CD8-positive, alpha-beta T cell (primary cell): ENCODE measurements at places on chromosomes 4 and X.

DNA sequence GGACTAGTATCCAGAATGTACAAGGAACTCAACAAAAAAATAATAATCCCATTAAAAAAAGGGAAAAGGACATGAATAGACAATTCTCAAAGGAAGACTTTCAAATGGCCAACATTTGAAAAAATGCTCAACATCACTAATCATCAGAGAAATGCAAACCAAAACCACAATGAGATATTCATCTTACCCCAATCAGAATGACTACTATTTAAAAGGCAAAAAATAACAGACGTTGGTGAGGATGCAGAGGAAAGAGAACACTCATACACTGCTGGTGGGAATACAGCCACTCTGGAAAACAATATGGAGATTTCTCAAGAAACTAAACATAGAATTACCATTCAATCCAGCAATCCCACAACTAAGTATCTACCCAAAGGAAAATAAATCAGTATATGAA is 133.1 kb downstream of the KDR start:
- no peak for DNase-seq

GRCh38 chrX:38985375-38985774 is 184.1 kb downstream of the MID1IP1 start:
- no peak for DNase-seq

DNA sequence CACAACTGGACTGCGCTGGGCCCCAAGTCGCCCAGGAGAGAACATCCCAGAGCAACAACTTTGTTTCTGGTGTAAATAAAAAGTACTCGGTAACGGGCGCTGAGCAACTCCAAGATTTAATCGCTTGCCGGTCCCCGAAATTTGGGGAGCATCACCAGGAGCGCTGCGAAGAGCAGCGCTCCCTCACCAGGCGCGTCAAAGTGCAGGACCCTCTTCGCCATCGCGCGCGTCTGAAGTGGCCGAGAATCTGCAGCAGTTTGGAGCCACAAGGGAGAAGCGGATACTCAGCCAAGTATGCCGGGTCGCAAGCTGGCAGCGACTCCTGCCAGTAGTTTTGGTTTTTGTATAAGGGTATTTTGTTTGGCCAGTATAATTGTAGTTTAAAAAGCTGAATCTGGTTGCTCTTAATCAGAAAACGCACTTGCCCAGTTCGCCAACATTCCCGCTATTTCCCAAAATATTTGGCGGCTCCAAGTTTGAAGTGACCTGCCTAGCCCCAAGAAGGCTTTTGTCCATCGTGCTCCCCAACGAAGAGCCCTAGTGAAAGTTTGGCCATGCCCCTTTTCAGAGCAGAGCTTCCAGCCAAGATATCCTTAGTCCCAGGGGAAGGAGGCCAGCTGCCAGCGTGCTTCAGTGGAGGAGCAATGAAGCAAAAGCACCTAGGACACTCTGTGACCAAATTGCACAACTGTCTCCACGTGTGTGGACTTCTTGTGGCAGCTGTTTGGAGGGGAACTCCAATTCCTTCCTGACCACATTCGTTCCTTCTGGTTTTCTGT is 557 bp upstream of the KDR start:
- DNase-seq: no peak

- DNase-seq: no peak
These were observed 164.0 kb upstream of the MBNL3 start for GRCh38 chrX:132652871-132653270.

DNA sequence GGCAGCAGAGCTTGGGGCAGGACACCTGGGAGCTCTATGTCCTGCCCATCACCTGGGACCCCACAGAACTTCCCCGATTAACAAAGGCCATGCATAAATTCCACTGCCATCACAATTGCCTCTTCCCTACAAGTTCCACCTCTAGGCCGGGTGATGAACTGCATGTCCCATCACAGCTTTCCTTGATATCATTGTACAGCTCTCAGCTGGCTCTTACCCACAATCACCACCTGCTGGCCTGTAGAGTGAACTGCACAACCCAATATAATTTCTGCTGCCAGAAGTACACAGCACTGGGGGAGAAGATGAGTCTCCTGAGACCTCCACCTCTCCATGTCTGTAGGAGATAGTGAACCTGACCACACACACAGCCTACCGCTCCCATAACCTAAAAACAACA is 285.0 kb upstream of the AADAT start:
- no peak for DNase-seq

DNA sequence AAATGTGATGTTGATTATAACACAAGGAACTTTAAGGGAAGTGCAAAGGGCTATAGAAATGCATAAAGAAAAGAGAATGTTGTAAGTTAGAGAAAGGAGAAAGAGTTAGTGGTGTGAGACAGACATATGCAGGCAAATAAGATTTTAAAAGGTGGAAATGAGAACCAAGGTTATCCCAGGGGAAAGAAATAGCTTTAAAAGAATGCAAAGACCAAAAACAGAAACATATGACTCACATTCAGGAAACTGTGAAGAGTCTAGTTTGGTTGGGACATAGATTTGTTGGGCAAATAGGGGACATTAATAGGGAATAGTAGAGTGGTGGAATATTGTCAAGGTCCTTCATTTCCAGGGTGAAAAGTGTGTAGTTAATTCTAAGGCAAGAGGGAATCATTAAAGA is 52.4 kb downstream of the MAPK10 start:
- no peak for DNase-seq

- DNase-seq: no peak
These were observed 21.9 kb downstream of the MAOA start for GRCh38 chrX:43677993-43678392.

- no peak for DNase-seq
These were observed 38.5 kb downstream of the TRMT44 start for GRCh38 chr4:8478801-8479744.
